CD4-positive, alpha-beta T cell treated with Interleukin-17A for 4 hours (primary cell): ENCODE measurements at places on chromosomes 4 and X.

DNA sequence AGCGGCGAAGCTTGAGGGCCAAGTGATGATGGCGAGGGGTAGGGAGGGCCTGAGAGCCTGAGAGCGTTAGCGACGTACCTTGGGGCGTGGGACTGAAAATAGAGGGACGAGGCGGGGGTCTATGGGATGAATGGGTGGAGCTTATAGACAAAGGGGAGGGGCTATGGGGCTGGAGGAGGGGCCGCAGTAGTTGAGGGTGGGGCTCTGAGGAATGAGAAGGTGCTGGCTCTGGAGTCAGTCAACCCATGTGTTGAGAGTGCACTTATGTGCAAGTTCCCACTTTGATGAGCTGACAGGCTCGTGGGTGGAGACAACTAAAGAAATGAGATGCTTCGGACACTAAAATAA, 488 bp downstream of the TBC1D25 start:
- DNase-seq: peak; percentile 60

DNA sequence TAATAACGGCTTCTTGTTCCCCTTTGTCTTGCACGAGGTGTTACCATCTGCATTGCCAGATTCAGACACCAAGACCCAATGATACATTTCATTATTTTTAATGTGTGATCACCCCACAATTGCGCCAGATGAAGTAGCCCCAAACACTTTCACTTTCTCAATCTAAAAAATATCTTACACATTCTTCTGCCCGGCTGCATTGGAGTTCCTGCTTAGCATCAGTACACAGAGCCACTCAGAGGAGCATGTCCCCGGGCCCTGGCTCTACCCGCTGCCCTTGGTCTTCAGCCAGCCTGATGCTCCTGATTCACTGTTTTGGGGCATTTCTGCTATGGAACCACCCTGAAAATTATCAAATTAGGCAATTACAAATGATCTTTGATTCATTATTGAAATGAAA, 66.0 kb upstream of the TENM3 start:
- no peak for DNase-seq

- DNase-seq: no peak
These were observed 141.4 kb downstream of the AMELX start for GRCh38 chrX:11434607-11435006.

DNA sequence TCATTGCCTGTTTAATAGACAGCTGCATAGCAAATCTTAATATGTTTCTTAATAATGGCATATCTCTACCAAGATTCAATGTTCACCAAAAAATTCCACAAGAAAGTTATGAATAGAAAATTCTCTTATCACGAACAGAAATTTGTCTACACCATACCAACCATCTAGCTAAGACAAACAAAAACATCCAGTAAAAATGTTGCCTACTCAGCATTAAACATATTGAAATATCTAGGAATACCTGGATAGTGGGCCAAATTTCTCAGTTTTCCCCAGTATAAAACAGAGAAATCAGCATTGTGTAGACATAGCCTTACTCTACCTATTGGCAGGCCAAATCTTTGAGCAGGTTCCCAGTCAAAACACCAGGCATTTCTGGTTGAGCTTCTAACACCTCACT, 598.6 kb downstream of the KLHL13 start:
- no peak for DNase-seq

DNA sequence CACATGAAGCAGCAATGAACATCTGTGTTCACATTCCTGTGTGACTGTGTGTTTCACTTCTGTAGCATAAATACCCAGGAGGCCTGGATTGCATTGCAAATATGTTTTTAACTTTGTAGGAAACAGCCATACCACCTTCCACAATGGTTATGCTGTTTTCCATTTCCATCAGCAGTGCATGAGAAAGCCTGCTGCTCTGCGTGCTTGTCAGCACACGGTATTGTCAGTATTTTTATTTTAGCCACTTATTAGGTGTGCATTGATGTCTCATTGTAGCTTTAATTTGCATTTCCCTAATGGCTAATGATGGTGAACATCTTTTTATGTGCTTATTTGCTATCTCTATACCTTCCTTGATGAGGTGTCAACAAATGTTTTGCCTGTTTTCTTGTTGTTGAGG, 355.9 kb downstream of the TRIML1 start:
- DNase-seq: no peak

DNA sequence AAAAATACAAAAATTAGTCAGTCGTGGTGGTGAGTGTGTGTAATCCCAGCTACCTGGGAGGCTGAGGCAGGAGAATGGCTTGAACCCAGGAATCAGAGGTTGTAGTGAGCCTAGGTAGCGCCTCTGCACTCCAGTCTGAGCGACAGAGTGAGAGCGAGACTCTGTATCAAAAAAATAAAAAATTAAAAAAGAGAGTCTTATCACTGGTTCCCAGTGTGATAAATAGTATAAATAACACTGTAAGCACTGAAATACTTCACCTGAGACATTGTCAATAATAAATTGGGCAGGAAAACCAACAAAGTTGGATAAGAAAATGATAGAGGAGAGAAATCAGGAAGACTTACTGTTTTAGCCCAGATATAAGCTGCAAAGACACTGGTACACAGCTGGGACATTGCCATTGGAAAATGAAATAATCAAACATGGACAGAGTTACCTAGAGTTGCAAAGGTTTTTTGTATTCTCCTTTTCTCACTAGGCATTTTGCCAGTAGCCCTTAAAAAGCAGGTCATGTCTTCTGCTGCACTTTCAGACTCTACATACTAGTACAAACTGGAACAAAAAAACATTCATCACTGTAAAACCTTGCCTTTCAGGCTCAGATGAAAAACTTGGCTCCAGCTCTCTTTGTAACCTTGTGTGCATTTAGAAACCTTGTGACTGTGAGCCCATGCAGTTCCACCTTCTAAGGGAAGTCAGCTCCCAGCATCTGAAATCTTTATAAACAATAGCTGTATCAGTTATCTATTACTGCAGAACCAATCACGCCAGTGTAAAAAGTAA, 55.0 kb upstream of the PPP1R2C start:
- DNase-seq: no peak

DNA sequence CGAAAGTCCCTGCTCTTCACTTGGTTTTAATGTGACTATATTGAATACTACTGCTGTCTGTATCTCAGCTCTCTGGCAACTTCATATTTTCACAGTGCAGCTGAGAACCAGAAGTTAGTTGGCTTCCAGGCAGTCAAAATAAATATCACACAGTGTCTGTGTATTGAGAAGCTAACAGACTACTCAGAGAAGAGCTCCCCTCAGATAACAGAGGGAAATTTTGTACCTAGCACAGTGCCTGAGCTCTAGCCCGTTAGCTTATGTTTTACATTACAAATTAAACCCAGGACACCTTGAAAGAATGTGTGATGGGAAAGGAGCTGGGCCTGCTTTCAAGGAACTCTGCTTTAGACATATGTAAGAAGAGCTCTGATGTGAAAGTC, 22.7 kb downstream of the JADE1 start:
- no peak for DNase-seq

GRCh38 chrX:123424546-123424945, 240.5 kb downstream of the GRIA3 start:
- no peak for DNase-seq

DNA sequence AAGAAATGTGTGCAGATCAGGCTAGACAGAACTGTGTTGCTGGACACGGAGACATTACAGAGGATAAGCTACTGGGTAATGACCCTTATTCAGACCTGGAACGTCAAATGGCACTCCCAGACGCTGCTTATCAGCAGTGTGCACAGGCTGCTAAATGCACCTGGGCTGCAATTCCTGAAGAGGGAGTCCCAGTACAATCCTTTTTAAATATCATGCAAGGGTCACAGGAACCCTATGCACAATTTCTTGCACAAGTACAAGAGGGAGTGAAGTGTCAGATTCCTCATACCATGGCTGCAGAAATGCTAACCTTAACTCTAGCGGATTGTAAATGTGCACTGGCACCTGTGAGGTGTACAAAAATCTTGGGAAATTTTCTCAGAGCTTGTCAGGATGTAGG, 16.9 kb downstream of the SPIN2B start:
- DNase-seq: no peak

DNA sequence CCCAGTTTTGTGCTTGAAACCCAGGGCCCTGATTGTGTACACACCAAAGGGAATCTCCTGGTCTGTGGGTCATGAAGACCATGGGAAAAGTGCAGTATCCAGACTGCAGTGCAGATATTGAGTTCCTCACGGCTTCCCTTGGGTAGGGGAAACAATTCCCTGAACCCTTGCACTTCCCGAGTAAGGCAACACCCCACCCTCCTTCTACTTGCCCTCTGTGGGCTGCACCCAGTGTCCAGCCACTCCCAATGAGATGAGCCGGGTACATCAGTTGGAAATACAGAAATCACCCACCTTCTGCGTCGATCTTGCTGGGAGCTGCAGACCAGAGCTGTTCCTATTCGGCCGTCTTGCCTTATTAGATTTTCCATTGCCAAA, 134.2 kb downstream of the FNIP2 start:
- no peak for DNase-seq

GRCh38 chr4:4259484-4260100, 11.6 kb upstream of the TMEM128 start:
- no peak for DNase-seq

DNA sequence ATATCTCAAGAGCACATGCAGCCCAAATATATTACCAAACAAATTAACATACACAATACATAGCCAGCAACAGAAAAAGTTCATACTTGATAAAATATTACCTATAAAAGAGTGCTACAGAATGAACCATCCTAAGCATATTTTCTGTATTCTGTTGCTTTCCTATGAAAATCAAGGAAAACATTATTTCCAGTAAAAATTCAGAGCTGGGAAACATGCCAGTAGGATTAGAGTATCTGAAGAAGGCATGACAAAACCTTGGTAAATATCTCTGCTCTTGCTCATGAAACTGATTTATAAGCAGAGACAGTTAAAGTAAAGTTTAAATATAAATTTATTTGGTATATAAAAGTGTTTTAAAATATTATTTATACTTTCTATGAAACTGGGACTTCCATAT, 599.7 kb downstream of the ARAP2 start:
- no peak for DNase-seq

GRCh38 chr4:100421361-100421978, 96.4 kb downstream of the EMCN start:
- no peak for DNase-seq

DNA sequence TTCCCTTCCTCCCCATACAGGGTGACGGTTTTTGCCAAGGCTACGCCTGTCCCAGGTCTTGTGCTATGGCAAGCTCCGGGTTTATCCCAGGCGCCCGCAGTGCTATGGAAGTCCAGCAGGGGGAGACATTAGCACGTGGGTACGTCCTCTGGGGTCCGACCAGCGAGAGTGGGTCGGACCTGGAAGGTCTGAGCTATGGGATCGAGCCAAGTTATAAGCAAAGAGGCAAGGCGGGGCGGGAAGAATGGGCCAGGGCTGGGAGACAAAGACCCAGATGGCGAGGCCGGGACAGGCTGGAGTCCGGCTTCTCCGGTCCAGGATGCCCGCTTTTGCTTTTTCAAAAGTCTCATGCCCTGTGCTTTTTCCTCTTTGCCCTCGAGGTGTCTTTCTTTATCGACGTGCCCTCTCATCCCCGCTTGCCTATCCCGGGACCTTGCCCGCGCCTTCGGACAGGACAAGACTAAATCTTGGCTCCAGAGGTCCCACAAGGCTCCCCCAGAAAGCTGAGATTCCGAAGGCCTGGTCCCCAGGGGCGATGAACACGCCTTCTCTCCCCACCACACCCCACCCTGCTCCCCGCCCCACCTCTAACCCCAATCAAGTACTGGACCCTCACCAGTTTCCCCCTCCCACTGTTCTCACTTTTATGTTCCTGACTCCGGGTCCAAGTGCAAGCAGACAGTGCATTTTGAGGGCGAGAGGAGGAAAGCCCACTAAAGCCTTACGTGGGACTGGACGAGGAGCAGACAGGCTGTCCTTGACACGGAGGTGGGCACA, 785 bp upstream of the EFNB1 start:
- DNase-seq: peak; percentile 82

GRCh38 chr4:112185740-112186670, 40.8 kb downstream of the FAM241A start:
- no peak for DNase-seq

GRCh38 chr4:22921936-22922335, 229.2 kb downstream of the GBA3 start:
- DNase-seq: no peak

DNA sequence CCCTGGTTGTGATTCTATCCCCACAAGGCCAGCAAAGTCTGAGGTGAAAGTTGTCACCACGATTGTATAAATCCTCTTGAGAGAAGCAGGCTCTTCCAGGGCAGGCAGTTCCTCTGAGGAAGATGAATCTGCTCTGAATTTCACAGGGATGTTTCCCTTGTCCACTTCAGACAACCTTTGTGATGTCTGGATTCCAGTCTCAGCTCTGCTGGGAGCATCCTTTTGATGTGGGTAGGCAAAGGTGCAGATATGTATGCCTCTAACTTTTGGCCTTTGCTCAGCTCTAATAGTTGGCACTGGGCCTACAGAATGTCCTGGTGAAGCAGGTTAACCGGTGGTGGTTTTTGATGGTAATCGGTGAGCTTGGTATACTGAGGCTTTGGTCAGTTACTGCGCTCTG, 50.6 kb upstream of the WDR1 start:
- no peak for DNase-seq

GRCh38 chr4:176752191-176752749, 40.5 kb downstream of the VEGFC start:
- no peak for DNase-seq

GRCh38 chr4:91936311-91936710, 367.5 kb upstream of the GRID2 start:
- no peak for DNase-seq

DNA sequence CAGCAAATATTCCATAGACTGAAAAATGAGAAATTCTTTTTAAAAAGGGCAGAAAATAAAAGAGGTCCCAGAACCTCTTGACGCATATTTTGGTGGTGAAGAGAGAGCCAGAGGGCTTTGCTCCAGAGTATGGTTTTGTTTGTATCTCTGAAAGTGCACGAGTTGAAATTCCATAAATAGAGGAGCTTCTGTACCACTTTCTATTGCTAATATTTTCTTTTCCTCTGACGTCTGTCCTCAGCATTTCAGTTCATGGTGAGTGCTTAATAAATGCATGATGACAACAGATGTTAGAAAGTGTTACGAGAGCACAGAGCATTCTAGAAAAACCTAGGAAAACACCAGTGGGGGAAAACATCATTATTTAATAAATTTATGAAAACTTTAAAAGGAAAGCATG, 145.6 kb downstream of the AMELX start:
- no peak for DNase-seq

- peak; percentile 50 for DNase-seq
These were observed at the start of gene FLNA for GRCh38 chrX:154374313-154375155. FLNA (minus strand) TSS chrX:154374634; CDS start chrX:154371245, 3,389 bp downstream.

DNA sequence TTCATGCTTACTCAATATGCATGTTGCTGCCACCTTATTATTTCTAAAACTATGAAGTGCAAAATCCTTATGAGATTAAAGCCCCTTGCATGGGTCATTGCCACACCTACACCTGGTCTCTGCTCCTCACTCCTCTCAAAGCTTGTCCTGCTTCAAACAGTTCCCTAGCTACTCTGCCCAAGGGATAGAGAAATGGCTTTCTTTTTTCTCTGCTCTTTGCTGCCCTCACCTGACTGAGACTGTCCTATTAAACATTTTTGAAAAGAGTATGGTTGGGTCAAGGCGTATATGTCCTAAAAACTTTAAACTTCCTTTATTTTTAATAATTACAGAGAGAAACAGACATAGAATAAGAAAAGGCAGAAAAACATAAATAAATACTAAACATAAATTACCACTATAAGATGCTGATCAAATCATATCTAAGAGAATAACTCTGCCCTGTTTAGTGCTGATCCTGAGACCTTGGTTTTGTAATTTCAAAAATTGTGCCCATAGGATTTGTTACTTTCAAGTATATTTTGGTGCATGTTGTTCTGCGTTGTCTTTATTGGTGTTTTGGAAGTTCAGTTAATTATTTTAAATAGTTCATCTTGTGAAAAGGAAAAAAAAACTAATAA, 704.9 kb upstream of the PABPC4L start:
- no peak for DNase-seq
